ENCODE measurements at places on chromosomes 5 and 9.

DNA sequence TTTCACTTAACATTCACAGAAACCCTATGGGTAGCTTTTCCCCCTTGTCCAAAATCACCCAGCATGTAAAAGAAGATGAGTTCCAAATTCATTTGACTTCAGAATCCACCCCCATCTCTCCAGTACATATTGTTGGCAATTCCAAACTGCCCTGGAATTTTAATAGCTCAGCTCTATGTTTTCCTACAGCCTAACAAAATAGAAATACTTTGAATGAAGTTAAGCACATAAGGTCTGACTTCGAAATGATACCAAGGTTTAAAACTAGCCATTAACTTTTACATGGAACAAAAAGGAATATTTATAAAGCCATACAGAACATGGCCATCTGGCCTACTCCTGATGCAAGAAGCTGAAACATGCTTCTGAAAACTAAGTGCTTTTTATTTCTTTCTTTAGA is 634.3 kb downstream of the PDE4D start:
- no peak for DNase-seq

GRCh38 chr5:9283473-9283872 is 262.4 kb downstream of the SEMA5A start:
- DNase-seq, result no peak

DNA sequence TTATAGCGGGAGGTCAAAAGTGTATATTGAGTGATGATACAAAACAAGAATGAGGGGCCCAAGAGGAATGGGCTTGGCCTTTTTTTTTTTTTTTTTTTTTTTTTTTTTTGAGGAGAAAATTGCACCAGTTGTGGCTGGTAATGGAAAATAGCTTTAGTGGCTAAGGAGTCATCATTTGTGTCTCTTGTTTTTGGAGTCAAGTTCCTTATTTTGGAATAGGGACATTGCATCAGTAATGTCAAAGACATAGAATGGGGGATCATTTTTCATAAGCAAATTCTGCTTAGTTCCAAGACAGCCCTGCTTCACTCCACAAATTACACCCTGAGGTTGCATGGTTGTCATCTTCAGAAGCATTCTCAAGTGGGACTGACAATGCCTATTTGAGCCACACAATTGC is 137.4 kb downstream of the STK32A start:
- no peak for DNase-seq

DNA sequence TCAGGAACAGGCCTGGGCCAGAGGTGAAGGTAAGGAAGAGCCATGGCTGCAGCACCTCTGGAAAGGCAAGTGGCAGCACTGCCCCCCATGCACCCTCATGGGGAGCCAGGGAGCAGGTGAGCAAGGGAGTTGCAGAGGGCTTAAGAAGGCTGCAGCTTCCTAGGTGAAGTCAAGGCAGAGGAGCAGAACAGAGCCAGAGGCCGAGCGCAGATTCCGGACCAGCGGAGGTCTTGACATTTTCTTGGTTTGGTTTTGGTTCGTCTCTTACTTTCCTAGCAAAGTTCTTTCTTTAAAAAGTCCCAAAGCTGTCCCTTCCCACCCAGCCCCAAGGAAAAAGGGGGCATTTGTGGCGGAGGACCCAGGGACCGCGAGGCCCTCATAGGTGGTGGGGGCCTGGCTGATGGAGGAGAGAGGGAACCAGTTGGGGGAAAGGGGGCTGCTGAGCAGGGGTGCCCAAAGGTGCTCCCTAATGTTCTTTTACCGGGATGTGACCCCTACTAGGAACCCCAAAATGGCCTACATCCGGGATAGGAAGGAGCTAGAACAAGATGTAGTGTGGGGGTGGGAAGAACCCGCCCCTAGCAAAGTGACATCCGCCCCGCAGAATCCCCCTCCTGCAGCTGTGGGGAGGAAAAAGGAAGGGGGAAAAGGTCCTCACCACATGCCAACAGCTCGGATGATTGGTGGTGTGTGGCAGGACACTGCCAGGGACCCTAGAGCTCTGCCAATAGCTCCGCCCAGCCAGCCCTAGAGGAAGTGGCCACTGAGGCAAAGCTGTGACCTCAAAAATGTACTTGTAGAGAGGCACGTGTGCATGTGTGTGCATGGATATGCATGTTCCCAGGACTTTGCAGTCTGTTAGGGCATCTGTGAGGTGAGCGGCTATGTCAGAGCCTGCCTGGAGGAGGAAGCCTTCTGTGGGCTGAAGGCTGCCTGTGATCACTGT is 914 bp upstream of the CD72 start:
- no peak for DNase-seq

DNA sequence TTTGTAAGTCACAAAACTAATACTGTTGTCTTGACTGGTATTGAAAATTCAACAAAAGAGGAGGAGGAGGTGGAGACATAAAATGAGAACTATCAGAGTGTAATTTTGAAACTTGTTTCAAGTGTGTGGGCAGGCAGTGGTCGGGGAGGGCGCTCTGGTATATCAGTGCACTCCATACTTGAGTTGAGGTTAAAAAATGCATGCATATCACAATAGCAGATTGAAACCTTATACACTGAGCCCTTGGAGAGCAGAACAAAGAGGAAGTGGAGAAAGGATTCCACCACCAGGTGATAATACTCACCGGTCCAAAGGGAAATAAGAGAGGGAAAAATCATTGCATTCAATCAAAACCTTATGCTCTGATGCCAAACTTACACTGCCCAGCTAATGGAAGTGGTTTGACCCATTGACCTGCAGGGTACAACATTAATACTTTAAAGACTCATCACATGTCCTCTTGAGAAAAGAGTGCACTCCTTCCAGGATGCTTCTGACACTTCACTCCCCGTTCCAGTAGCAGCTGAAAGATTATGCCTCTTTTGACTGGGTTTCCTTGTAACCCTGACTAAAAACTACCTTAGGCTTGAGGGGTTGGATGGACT is 79.5 kb upstream of the FAM169A start:
- DNase-seq, result no peak

DNA sequence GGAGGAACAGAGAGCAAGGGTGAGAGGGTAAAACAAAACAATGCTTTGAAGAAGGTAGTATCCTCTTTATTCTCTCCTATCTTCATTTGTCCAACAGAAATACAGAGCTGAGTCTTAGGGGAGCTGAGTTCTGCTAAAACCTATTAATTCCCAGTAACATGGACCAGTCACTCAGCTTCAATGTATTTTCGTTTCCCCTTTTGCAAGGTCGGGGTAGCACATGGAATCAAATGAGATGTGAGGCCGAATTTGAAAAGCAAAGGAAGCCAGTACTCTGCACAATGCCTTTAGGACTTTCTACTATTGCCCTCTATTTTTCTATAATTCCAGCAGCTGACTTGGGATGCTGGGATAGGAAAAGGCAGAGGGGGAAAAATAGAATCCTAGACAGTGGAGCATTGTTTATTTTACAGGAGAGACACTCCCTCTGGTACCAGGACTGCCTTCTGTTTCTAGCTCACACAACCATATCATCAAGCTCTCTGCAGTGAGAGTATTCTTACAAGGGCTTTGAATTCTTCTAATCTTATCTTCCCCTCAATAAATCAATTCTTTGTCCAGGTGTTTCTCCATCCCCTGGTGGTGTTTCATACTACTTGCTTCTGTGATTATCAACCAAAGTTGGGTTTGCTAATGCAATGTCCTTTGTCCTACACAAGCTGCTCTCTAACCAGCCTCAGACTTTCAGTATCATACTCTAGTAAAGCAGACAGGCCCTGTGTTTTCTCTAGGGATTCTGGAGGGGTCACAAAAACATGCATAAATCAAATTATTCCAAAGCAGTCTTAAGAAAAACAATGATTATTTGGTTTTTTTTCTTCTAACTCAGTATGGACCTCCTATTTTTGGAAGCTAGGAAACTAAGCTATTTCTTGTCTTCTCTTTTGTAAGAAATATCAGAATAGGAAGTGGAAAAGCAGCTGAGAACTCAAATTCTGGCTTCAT is 341.5 kb downstream of the OSTF1 start:
- DNase-seq, result no peak

- no peak for DNase-seq
Measured at GRCh38 chr5:108081707-108082106, 300.2 kb downstream of the FBXL17 start.

DNA sequence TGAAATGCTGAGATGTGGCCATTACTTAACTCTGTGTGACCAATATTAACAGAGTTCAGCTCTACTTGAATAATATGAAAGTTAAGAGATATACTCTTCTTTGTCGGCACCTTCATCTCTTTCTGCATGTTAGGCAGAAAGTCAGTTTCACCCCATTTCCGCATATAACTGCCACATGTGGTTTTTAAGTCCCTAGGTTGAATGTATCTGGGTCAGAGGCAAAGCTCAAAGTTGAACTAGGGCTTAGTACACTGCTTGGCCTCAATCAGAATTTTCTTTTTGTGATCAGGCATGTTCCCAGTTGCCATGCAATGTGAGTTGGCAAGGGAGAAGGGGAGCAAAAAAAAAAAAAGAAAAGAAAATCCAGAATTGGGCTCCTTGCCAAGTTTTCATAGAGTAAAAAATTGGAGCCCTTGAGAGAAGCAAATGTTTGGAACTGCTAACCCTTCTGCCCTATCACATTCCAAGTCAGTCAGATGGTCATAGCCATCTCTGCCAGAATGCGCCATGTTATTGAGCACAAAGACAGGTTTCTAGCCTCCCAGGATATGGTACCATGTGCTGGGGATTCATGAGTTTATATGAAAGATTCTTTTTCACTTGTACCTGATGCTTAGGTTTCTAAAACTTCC is 251.2 kb upstream of the RORB start:
- DNase-seq, result no peak

GRCh38 chr5:160023007-160023907 is 14.3 kb downstream of the TTC1 start:
- DNase-seq, result no peak

DNA sequence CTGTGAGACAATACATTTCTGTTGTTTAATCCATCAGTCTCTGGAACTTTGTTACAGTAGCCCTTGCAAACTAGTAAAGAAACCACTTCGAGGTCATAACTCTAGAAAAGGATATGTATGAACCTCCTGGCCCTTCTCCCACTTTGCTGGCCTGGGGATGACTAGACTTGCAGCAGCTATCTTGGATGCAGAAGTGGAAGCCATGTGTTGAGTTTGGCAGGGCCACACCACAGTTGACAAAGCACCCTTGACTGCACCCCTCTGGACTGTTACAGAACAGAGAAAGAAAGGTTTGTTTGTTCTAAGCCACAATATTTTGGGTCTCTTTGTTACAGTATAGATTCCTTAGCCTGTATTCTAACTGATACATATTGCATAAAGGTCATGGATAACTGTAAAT is 183.2 kb upstream of the TAS2R1 start:
- no peak for DNase-seq

- no peak for DNase-seq
Measured at GRCh38 chr9:81534138-81534875, 155.0 kb downstream of the TLE1 start.

- DNase-seq, result no peak
Measured at GRCh38 chr5:150765799-150766169, 7.0 kb upstream of the DCTN4 start.

DNA sequence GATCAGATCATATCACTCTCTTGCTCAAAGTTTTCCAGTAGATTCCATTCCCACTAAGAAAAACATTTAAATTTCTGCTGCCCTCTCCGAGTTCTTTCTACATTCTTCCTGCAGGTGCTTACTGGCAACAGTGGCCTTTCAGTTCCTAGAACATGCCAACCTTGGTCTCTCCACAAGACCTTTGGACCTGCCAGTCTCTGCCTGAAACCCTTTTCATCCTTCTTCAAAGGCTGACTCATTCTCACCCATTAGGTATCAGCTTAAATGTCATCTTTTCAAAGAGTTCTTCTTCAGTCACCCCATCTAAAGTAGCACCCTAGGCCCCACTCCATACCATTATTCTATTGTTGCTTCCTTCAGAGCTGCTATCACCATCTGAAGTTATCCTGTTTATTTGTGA is 21.8 kb downstream of the PPIC start:
- DNase-seq, result no peak

DNA sequence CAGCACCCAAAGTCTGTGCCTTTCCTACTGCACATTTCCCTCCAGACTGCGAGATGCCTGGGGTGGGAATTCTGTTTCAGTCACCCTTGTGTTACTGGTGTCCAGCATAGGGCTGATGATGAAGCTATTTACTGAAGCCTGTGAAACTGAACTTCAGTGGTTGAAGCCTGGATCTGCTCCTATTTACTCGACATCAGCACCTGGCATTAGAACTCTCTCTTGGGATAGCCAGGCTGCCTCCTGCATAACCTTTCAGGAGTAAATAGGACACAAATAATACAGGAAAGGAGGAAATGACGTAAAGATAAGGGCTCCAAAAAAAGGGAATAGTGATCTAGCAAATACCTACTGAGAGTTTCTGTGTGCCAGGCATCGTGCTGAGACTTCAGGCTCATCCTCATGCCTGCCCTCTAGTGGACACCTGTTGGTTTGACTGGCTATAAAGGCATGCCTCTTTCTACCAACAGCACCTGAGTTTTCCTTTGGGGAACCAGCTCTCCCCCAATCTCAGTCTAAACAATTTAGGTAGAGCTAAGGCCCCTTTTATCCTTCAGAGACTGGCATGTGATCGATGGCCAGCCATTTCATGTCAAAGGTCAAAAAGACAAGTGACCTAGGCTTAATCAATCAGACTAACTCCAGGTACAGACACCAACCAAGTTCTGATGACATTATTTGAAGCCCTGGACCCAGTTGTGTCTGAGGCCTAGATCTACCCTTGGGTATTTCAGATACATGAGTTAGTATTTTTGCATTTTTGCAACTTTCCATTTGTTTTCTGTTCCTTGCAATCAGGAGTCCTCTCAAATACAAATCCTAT is 192.1 kb upstream of the TRIM32 start:
- DNase-seq, result no peak

GRCh38 chr9:120528829-120529228 is 51.1 kb downstream of the CDK5RAP2 start:
- DNase-seq, result no peak

- DNase-seq, result no peak
Measured at GRCh38 chr5:95959888-95960666, 1.6 kb downstream of the ELL2 start.

- no peak for DNase-seq
Measured at GRCh38 chr9:16154521-16155078, 601.8 kb downstream of the CCDC171 start.

DNA sequence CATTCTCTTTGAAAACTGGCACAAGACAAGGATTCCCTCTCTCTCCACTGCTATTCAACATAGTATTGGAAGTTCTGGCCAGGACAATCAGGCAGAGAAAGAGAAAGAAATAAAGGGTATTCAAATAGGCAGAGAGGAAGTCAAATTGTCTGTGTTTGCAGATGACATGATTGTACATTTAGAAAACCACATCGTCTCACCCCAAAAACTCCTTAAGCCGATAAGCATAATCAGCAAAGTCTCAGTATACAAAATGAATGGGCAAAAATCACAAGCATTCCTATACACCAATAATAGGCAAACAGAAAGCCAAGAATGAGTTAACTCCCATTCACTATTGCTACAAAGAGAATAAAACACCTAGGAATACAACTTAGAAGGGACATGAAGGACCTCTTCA is 21.0 kb upstream of the EPB41L4A start:
- no peak for DNase-seq

DNA sequence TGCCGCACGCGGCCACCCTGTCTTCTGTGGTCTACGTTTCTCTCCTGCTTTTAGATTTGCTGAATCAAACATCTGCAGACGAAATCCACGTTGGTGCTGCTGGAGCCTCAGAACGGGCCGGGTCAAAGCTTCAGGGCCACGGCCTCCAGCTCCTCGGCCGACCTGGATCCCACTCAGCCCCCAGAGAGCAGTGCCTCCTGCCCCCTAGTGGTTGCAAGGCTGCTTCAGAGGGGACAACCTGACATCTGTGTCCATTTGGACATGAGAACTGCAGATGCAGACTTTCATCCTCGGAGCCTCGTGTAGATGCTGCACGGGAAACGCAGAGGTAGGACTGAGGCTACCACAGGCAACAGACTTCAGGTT is 23.0 kb upstream of the SLC6A3 start:
- peak; percentile 8 for DNase-seq

- DNase-seq, result no peak
Measured at GRCh38 chr5:11476866-11477265, 427.4 kb downstream of the CTNND2 start.

Measured in T follicular helper cell (primary cell).